Right atrium auricular region (tissue), 2 donors: ENCODE measurements at places on chromosomes 5 and 9.

GRCh38 chr5:124748687-124749594 lies 2.5 kb upstream of the ZNF608 start:
- H3K36me3 ChIP-seq: no peaks in the 10 kb centered on the region
- H3K4me3 ChIP-seq: peak overlapping the region; percentile 79
- H3K27ac ChIP-seq: peak overlapping the region; percentile 91
- no peaks in the 10 kb centered on the region for H3K27me3 ChIP-seq

- H3K36me3 ChIP-seq: no peaks in the 10 kb centered on the region
- H3K27ac ChIP-seq: no peak overlapping the region
- H3K4me1 ChIP-seq: no peaks in the 10 kb centered on the region
- H3K27me3 ChIP-seq: no peaks in the 10 kb centered on the region
- no peak overlapping the region for H3K4me3 ChIP-seq
- DNase-seq: no peak
These were observed 16.2 kb downstream of the KCNMB1 start for GRCh38 chr5:170372971-170373370.

- no peak overlapping the region for H3K4me3 ChIP-seq
- DNase-seq: no peak
- H3K27me3 ChIP-seq: no peaks in the 10 kb centered on the region
These were observed 28.3 kb upstream of the NR3C1 start for GRCh38 chr5:143431789-143432188.

DNA sequence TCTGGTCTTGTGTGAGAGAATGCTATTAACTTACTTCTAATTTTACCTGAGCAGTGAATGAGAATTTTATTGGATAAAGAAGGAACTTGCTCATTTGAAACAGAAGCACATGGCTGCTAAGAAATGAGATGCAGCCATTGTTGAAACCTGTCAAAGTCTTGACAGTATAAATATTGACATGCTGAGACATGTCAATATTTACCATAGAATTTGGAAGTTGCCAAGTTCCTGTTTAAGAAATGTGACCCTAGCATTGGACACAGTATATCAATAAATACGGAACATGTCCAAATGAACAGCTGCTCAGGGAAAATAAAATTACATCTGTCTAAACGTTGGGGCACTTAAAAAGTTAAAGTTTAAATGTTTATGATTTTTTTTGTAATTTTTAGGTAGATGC lies 7.8 kb downstream of the XRCC4 start:
- no peak overlapping the region for H3K27ac ChIP-seq
- no peaks in the 10 kb centered on the region for H3K27me3 ChIP-seq
- no peaks in the 10 kb centered on the region for H3K36me3 ChIP-seq
- H3K4me1 ChIP-seq: no peaks in the 10 kb centered on the region

GRCh38 chr5:127555826-127556225 lies 38.4 kb downstream of the PRRC1 start:
- peaks cover 26% of the 10 kb centered on the region for H3K36me3 ChIP-seq
- no peaks in the 10 kb centered on the region for H3K27me3 ChIP-seq
- H3K27ac ChIP-seq: no peak overlapping the region
- no peak for DNase-seq
- H3K4me3 ChIP-seq: no peak overlapping the region
- no peaks in the 10 kb centered on the region for H3K4me1 ChIP-seq

DNA sequence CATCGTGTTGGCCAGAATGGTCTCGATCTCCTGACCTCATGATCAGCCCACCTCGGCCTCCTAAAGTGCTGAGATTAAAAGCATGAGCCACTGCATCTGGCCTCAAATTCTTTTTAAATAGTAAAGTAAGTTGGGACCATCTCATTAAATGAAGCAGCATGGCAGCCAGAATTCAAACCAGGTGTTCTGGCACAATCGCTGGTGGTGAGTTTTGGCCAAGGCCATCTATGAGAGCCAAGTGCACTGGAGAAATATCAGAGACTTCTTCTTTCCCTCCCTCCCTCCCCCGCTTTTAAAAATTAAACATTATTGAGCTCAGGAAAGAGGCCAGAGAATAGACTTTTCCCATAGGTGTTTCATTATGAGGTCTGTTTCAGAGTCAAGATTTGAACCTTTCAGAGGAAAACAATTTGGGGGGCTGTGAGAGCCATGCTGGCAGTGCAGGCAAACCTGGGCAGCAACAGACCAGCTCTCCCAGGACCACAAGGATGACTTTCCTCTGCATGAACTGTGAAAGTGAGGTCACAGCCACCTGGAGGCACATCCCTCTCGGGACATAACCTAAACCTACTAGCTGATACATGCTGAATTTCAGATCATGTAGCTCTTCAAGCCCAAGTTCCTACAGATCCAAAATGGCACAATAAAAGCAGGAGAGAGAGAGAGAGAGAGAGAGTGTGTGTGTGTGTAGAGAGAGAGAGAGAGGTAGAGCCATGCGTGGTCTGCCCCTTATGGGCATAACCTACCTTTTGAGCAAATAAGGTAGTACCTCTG lies 94.6 kb upstream of the DMRT1 start:
- no peak overlapping the region for H3K4me3 ChIP-seq
- DNase-seq: peak; percentile 23
- H3K27ac ChIP-seq: peak overlapping the region; percentile 95
- no peaks in the 10 kb centered on the region for H3K27me3 ChIP-seq
- no peaks in the 10 kb centered on the region for H3K4me1 ChIP-seq
- peaks cover 71% of the 10 kb centered on the region for H3K36me3 ChIP-seq

DNA sequence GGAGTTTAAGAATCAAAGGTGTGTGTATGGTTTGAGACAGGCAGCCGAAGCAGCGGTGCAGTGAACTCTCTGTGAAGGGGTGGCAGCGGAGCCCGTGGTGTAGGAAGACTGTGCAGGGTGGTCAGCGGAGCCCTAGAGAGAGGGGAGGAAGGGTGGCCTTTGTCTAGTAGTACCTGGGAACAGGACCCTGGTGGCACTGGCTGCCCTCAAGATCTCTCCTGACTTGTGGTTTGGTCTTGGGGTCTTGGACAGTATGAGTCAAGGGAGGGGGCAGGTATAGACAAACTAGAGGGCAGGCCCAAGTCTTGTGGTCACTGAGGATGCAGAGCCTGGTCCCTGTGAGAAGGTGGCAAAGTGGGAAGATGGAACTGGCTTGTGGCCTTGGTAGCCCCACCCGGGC lies 7.1 kb upstream of the NKX2-5 start:
- H3K36me3 ChIP-seq: no peaks in the 10 kb centered on the region
- peak overlapping the region; percentile 12 for H3K4me3 ChIP-seq
- H3K27me3 ChIP-seq: peaks cover 6% of the 10 kb centered on the region
- no peak for DNase-seq
- peaks cover 54% of the 10 kb centered on the region for H3K4me1 ChIP-seq

- peaks cover 15% of the 10 kb centered on the region for H3K4me1 ChIP-seq
- H3K27me3 ChIP-seq: no peaks in the 10 kb centered on the region
- peak overlapping the region; percentile 18 for H3K27ac ChIP-seq
- DNase-seq: peak; percentile 55
- no peak overlapping the region for H3K4me3 ChIP-seq
These were observed 174.3 kb downstream of the AUH start for GRCh38 chr9:91187311-91187964.

DNA sequence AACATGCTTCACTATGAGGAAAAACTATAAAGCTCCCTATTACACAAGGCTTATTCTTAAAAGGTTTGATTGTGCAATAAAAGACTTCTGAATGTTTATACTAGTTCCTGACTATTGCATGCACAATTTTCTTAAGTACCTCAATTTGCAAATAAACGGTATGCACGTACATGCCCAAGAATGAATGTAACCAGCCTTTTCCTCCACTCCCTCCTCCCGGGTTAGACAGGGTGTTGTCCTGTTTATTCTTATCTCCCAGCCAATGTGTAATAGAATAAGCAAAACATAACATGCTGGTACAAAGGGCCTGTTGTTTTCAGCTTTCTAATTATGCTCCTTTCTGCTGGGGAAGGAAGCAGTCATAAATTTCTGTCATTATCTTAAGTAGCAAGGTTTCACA lies 79.1 kb downstream of the AOPEP start:
- H3K27me3 ChIP-seq: no peaks in the 10 kb centered on the region
- H3K36me3 ChIP-seq: peaks cover 6% of the 10 kb centered on the region
- H3K27ac ChIP-seq: peak overlapping the region; percentile 81
- H3K4me3 ChIP-seq: no peak overlapping the region

DNA sequence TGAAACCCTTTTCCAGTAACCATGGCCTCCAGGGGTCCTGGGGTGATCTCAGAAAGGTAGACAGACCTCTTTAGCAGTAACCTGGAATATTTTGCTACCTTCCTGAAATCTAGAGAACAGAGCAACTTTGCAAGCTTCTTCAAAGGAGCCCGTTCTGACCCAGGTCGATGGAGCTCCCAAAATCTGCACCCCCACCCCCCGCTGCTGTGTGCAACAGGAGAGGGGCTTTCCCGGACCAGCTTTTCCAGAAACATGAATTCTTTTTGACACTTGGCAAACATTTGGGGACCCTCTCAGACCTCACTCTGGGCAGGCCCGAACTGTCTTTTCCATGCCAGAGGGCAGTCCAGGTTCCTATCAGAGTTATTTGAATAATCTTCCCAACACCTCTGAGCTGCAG lies 65.3 kb downstream of the KCNIP1 start:
- H3K27ac ChIP-seq: no peak overlapping the region
- H3K4me1 ChIP-seq: no peaks in the 10 kb centered on the region
- H3K4me3 ChIP-seq: no peak overlapping the region
- no peaks in the 10 kb centered on the region for H3K27me3 ChIP-seq

- H3K27me3 ChIP-seq: no peaks in the 10 kb centered on the region
- no peak overlapping the region for H3K4me3 ChIP-seq
- no peaks in the 10 kb centered on the region for H3K36me3 ChIP-seq
- DNase-seq: no peak
- no peak overlapping the region for H3K27ac ChIP-seq
These were observed 133.9 kb downstream of the MUSK start for GRCh38 chr9:110802416-110803035.

- H3K36me3 ChIP-seq: peaks cover 31% of the 10 kb centered on the region
- H3K4me3 ChIP-seq: no peak overlapping the region
- DNase-seq: no peak
- no peak overlapping the region for H3K27ac ChIP-seq
These were observed 217.6 kb downstream of the PBX3 start for GRCh38 chr9:125964702-125965225.

DNA sequence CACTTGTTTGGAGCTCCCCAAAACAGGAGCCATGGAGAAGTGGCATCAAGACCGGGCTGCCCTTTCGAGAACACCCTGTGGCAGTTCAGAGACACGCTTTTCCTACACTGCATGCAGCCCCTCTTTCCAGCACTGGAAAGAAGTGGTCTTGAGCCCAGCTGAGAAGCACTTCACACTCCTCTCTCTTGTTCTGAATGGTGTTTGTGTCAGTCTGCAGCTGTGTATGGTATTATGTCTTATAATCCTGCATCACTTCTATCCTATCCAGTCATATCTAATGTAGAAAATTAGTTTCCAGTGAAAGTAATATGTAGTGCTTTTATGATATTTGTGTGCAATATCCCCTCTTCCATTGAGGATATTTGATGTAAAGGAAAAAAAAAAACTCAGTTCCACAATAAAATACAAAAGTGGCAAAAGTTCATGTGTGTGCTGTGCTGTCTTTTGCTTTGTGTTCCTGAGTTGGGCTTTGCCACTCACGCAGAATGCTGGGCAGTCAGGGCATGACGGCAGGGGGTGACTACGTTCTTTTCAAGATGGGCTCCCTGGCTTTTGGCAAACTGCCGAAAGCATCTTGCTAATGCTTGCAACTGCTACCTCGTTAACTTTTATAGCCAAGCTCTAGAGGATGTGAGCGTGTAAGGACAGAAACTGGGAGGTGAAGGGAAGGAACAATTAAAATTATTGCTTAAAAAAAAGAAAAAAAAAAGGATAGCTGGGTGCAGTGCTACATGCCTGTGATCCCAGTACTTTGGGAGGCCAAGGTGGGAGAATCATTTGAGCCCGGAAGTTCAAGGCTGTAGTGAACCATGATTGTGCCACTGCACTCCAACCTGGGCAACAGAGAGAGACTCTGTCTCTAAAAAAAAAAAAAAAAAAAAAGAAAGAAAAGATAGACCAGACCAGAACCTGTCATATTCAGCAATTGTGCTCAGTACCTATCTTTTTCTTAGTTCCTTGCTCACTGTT lies 102.2 kb downstream of the MAP1B start:
- H3K27ac ChIP-seq: no peak overlapping the region
- H3K27me3 ChIP-seq: no peaks in the 10 kb centered on the region
- no peak overlapping the region for H3K4me3 ChIP-seq
- no peak for DNase-seq
- H3K4me1 ChIP-seq: peaks cover 24% of the 10 kb centered on the region
- H3K36me3 ChIP-seq: peaks cover 38% of the 10 kb centered on the region

DNA sequence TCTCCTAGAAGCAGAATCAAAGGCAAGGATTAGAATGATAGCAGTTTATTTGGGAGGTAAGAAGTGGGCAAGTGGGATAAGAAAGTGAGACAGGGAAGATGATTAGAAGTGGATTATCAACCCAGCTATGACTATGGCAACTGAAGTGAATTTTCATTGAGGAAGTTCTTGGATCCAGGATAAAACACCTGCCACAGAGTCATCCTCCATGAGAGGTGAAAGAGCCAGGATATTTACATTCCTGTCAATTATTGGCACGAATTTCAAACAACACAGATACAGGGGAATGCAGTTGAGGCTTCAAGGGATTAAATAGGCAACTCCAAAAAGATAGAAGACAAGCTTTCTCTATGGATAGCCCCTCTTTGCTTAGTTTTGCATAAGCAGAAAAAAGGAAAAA lies 31.8 kb upstream of the ZNF366 start:
- no peak overlapping the region for H3K27ac ChIP-seq
- H3K36me3 ChIP-seq: no peaks in the 10 kb centered on the region
- no peaks in the 10 kb centered on the region for H3K4me1 ChIP-seq

DNA sequence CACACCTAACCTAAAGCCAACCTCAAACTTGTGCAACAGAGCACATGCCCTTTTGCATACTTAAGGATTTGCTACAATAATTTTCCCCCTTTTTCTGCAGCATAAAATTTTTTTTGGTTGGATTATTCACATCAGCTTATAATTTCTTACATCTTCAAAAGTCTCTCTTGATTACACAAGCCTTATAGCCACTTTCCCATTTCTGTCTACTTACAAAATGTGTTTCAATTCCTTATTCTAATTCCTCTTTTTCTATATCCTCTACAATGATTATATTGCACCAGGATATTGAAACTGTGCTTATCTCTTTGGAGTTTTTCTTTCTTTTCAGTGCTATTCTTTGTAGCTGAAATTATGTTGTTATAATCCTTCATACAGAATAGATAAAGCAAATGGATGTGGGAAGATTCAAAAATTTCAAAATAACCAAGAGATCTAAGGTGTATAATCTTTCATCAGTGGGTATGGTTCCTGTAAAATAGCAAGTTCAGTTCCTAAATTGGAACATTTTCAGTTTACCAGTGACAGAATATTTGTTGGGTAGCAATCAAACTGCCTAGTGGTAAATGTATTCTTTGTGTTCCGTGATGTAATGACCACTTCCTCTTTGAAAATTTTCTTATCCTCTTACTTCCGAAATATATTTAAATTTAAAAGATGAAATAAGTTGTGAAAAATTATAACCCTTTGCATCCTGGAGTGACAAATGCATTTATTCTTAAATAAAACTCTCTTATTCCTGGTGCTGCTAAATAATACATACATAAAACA lies 386.8 kb upstream of the CHD1 start:
- no peaks in the 10 kb centered on the region for H3K27me3 ChIP-seq
- H3K4me1 ChIP-seq: no peaks in the 10 kb centered on the region
- H3K36me3 ChIP-seq: no peaks in the 10 kb centered on the region
- no peak overlapping the region for H3K27ac ChIP-seq
